NCI-H2107 (cell line): ENCODE measurements at places on chromosomes 7 and 10.

DNA sequence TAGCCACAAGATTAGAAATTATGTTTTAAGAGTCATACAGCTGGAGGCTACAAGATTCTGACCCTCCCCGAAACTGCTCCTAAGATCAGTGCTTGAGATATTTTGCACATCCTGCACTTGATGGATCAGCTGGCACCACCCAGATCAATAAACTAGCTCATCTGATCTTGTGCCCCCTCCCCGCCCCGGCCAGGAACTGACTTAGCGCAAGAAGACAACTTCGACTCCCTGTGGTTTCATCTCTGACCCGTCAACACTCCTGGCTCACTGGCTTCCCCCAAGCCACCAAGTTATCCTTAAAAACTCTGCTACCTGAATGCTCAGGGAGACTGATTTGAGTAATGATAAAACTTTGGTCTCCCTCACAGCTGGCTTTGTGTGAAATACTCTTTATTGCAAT, 73.5 kb upstream of the NPSR1 start:
- no peak for DNase-seq

GRCh38 chr7:133805426-133805825, 321.7 kb upstream of the LRGUK start:
- DNase-seq: no peak

DNA sequence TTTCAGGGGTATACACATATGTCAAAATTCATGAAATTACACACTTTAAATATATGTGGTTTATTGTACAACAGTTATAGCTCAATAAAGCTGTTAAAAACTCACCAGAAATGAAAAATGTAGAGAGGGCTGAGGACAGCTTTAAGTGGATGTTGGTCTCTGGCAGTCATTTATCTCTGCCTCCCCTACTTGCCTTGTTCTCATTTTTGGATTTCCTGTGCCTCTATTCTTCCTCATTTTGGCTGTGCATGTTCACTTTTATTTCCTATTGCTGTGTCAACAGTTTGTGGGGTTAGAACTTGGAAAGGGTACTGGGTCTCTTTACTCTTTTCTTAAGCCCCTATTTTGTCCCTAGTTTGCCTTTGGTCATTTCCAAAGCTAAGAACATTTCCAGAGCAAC, 18.6 kb upstream of the MEST start:
- no peak for DNase-seq

DNA sequence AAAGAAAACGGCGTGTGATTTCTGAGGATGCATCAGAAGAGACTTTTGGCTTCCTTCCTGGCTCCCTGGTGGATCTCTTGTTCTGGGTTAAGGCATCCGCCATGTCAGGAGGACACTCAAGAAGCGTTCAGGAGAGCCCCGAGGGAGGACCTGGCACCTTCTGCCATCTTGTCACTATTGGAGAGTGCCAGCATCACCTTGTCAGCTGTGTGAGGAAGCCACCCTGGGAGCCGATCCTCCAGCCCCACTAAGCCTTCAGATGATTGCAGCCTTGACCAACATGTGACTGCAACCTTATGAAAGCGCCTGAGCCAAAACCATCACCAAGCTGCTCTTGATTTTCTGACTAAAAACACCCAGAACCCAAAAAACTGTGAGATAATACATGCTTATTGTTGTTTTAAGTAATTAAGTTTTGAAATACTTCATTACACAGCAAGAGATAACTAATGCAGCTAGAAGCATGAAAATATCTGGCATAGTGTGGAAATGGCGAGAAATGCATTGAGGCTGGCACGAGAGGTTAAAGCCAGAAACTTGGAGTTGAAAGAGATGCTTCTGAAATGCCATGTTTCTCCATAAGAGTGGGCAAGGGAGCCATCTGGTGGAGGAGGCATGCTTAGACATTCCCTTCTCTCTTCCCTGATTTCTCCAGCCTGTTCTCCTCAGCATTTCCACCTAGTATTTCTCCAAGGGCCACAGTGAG, 5.4 kb upstream of the ZFYVE27 start:
- peak; percentile 17 for DNase-seq

DNA sequence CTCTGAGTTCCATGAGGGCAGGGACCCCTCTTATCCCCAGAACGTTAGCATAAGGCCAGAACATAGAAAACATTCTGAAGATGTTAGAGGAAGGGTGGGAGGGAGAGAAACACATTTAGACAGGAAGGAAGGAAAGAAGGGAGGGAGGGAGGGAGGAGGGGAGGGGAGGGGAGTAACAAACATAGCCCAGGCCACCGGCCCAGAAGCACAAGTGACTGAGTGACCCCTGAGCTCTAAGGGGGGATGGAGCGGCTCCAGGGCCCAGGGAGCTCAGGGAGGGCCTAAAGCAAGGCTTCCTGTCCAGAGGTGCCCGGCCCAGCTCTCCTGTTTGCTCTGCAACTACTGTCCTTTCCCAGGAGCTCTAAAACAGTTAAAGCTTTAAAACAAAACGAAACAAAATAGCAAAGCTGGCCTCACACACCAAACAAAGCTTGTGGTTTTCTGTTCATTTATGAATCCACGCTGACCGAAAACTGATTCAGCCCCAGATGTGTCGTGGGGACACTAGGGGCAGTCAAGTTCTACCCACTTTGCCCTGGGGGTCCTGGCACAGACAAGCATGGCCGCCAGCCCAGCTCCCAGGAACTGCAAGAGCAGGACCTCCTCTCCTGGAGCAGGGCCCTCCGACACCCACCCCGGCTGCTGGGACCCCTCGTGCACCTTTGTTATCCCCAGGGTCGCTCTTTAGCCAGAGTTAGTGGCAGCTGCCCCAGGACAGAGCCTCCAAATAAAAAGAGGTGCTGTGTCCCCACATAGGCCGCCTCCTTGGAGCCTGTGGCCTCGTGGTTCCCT, 496.2 kb upstream of the FOXK1 start:
- DNase-seq: no peak

- no peak for DNase-seq
Measured at GRCh38 chr7:12650080-12650479, 37.4 kb upstream of the ARL4A start.

DNA sequence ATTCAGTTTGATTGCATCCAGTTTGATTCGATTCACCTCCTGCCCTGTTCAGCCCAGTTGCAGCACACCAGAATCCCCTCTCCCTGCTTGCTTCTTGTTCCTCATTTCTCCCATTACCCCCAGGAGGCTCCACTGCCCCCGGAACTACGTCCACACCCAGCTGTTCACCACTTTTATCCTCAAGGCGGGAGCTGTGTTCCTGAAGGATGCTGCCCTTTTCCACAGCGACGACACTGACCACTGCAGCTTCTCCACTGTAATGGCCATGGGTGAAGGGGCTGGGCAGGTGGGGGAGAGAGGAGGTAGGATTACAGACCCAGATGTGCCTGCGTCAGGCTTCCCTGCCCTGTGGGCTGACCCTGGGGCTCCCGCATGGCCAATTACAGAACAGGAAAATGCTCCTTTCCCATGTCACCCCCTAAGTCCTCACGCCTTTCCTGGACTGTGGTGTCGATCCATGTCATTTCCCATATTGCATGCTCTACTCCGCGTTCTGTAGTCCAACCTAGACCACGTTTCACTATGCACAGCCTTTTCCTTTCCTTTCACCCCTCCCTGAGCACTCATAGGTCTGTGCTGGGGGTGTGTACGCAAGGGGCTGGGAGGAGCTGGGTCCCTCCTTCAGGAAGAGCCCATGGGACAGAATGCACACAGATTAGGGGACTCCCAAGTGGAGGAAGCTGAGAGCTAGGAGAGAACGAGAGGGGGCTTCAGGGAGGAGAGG, 8.2 kb downstream of the GHRHR start:
- DNase-seq: no peak

GRCh38 chr7:16670021-16670420, 24.0 kb downstream of the BZW2 start:
- DNase-seq: no peak

DNA sequence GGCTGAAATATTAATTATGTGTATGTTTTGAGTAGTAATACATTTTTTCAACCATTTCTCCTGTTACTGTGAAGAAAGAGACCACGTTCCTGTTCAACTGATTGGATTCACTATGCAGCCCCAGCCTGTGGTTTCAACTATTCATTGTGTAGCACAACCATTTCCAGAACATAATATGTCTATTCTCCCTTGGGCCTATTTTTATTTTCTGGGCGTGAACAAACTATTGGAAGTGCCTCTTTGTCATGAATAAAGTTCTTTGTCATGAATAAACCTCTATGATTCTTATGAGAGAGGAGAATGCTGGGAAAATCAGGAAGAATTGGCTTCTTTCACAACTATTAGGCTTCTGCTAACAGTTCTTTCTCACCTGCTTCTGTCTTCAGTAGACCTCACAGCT, 152.4 kb downstream of the GNAT3 start:
- DNase-seq: no peak

- no peak for DNase-seq
Measured at GRCh38 chr10:102324061-102324460, 71.4 kb upstream of the NFKB2 start.

DNA sequence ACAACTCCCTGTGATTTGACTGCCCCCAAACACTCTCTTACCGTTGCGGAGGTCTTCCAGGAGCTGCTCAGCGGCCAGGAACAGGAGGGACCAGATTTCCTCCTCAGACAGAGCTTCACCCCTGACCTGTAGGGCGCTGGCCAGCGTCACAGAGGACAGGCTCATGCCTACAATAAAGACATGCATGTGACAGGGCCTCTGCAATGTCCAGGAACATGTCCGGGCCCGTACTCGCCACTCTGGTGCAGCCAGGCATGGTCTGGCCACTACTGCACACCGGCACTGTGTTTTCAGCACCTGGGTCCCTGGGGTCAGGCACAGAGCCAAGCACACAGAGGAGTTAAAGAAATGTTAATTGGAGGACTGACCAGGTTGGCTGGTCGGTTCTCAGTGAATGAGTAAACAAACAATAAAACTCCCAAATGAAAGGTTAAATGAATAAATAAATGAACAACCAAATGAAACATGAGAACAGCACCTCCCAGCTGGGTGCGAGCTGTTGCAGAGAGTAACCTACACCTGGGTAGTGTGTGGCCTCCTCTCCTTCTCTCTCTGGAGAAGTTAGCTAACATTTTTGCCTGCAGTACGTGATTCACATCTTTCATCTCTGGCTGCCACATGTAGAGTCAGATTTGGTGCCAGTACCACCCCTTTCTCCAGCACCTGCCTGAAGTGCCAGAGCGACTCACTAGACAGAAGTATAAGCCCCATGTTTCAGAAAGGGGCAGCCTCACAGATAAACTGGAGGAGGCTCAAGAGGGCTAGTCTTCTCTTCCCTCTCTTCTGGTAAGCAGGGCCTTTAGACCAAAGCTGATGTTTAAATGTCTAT, 22.8 kb downstream of the FRMPD2 start:
- DNase-seq: no peak

DNA sequence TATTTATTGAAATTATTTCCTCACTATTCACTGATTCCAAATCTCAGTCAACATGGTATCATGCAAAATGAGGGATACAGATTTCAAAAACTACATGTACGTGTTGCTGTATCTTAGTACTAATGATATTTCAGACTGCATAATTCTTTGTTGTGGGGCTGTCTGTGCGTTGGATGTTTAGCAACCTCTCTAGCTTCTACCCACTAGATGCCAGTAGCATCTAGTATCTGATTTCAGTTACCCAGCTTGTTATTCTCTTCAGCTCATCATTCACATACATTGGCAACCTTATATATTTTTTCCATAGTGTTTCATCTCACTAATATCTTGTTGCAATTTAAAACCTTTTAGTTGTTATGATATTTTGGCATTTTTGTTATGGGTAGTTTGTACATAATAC, 22.5 kb upstream of the WASL start:
- DNase-seq: no peak

- DNase-seq: no peak
Measured at GRCh38 chr7:85516675-85517074, 329.8 kb upstream of the SEMA3D start.
